Left lobe of liver (tissue), 2 donors: ENCODE measurements at places on chromosomes 5 and 9.

GRCh38 chr9:108130905-108131304, 641.3 kb upstream of the KLF4 start:
- DNase-seq, result no peak

DNA sequence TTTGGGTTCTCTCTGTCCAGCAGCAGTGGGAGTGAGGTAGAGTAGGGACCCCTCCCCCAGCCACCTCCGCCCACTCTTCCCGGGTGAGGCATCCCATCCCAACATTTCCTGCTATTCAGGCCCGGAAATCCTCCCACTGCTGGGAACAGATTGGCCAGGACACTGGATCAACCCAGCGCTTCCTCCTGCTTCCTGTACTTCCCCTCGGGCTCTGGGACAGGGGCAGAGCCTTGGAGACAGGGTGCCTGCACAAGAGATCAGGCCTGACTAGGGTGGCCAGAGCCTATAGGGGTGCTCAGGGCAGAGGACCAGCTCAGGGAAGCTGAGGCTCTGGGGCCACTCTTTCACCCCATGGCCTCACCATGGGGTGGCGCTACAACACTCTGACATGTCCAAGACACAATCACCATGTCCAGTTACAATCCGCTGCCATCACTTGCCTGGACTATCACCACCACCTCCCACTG, 14.5 kb downstream of the SH2D3C start:
- no peak for DNase-seq

- DNase-seq, result no peak
These were observed 847.0 kb downstream of the TLE1 start for GRCh38 chr9:80842389-80842788.

- DNase-seq, result no peak
These were observed 493.2 kb upstream of the KLF4 start for GRCh38 chr9:107982745-107983144.

GRCh38 chr5:1107167-1108022, 4.5 kb downstream of the SLC12A7 start:
- DNase-seq, result peak; percentile 91

DNA sequence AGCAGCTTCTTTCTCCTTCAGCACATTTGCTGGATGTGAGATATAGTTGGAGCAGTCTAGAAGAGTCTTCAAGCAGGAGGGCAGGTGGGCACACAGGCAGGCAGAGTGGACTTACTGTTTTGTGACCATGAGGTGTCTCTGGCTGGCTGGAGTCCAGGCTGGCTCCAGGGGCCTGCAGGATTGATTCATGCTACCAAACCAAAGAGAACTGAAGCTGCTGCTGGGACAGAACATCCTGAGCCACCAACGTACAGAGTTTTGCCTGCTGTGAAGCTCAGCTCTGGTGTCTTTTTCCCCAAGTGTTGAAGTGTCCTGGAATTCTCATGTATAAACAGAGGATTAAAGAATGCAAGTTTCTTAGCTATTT, 45.7 kb downstream of the CYSTM1 start:
- DNase-seq, result no peak

GRCh38 chr9:130451509-130452388, 7.0 kb downstream of the ASS1 start:
- DNase-seq, result peak; percentile 87

DNA sequence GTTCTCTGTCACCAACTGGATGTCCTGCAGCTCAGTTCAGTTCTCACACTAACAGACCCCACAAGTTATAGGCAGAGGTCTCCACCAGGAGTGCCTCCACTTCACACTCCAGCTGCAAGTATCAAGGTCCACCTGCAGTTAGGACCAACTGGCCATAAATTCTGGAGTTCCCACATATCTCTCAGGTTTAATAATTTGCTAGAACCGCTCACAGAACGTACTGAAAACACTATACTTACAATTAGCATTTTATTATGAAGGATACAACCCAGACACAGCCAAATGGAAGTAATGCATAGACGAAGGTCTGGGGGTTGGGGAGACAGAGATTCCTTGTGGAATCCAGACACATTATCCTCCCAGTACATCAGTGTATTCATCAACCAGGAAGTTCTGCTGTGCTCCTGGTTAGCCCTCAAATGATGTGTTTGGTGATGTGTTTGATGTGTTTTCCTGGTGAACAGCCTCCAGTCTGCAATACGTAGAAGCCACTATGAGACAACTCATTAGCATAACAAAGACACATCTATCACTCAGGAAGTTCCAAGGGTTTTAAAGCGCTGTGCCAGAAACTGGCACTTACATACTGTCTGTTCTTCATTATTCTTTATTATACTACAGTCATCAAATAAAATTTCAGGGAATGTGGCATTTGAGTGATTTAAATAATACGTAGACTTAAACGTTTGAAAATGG, 25.4 kb downstream of the OGN start:
- DNase-seq, result no peak

DNA sequence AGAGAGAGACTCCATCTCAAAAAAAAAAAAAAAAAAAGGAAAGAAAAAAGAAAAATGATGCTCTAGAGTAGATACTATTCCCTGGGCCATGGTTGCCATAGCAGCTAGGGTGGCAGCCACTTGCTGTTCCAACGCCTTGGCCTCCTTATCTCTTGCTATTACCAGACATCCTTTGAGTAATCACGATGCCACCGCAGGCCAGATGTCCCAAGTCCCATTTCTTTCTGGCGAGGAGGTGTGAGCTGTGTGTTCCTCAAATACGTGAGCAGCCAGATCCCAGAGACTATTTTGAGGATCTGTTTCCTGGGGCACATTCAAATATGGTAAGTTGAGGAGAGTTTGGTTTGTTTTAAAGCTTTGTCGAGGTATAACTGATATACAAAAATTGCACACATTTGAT, 23.4 kb upstream of the GFPT2 start:
- no peak for DNase-seq

- peak; percentile 67 for DNase-seq
These were observed 470 bp downstream of the HBEGF start for GRCh38 chr5:140345919-140346347.
